ENCODE measurements at places on chromosomes 6 and 20.

DNA sequence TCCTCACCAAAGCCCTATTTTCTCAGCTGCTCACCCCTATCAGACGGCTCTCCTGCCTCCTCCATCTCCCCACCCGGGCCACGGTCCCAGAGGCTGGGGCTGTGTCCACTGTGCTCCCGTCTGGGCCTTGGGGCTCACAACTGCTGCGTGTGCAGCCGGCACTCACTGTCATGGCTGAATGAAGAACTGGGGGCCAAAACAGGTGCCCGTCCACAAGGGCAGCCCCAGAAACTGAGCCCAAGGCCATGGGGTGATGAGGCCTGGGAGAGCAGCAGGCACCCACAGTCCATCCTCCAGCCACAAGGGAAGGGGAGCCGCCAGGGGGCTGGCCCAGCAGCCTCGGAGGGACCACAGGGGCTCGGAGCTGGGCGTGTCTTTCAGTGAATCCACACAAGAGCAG lies 159.5 kb downstream of the DLL1 start:
- no peak for DNase-seq

DNA sequence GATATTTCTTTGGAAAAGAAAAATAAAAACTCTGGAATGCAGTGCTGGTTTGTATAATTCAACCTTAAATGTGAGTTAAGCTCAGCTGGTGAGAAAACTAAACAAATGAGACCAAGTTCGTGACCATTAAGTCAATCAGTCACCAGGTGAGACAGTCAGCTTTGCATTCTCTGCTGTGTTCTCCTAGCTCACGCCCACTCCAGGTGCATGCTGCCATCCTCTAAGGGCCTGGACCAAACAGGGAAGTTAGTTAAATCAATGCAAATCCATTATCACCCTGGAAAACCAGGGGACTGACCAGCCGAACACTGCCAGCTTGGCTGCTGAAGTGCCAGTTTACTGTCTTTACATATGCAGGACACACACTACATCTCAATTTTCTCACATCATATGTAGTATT lies 7.2 kb downstream of the TPBG start:
- no peak for DNase-seq

- DNase-seq = no peak
These were observed 2.7 kb upstream of the MCCD1 start for GRCh38 chr6:31525932-31526591.

GRCh38 chr6:137259349-137259748 lies 40.2 kb upstream of the IFNGR1 start:
- no peak for DNase-seq

DNA sequence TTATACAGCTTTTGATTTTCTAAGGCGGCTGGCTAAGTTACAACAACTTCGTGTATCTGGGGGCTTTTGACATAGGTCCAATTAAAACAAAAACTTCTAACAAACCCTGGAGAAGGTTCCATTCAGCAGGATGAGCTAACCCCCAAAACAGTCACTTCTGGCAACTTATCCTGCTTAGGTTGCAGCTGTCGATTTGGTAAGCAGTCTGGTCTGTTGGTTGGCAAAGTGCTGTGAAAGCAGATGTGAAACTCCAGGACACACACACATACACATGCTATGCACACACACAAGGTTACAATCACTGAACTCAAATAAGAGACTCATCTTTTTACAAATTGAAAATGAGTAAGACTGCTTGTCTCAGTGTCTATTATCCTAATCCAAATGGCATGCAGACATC lies 119.0 kb upstream of the STMND1 start:
- DNase-seq = no peak

- DNase-seq = no peak
These were observed 149.1 kb downstream of the KCNQ5 start for GRCh38 chr6:72770959-72771358.
